ENCODE measurements at places on chromosomes 2 and 18. TPM values are rescaled to one million over a fixed set of nuclear protein-coding genes. Genes with fewer than 3 reads are reported as not detected.

TOGARAM2 gene
- total RNA-seq = 15.5 TPM

SCYGR4 gene
- not detected for total RNA-seq

SETBP1 gene
- total RNA-seq = 9.8 TPM

CHCHD5 gene
- 24.0 TPM for total RNA-seq

TGFA gene
- 1.0 TPM for total RNA-seq

CGREF1 gene
- 5.9 TPM for total RNA-seq

IRS1 gene
- 15.1 TPM for total RNA-seq

CLIP4 gene
- total RNA-seq = 45.1 TPM
